ENCODE measurements at places on chromosomes 12 and 14.

DNA sequence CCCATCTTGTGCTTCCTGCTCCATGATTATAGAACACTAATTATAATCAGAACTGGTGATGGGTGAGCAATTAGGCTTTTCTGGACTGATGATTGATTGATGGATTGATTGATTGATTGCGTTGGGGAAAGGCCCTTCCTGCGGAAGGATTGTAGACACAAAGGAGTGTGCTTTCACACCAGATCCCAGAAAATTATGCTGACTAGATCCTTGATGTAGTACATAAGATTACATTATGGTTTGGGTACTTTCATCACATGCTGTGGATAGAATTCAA lies 8.4 kb downstream of the PELI2 start:
- DNase-seq: peak; percentile 94

GRCh38 chr12:51687614-51688013 lies 96.6 kb downstream of the SCN8A start:
- no peak for DNase-seq

GRCh38 chr14:74574090-74574433 lies 38.0 kb downstream of the LTBP2 start:
- no peak for DNase-seq

GRCh38 chr12:64457032-64457431 lies 5.1 kb downstream of the TBK1 start:
- no peak for DNase-seq

GRCh38 chr12:93085383-93086287 lies 156.5 kb upstream of the EEA1 start:
- DNase-seq: peak; percentile 15

DNA sequence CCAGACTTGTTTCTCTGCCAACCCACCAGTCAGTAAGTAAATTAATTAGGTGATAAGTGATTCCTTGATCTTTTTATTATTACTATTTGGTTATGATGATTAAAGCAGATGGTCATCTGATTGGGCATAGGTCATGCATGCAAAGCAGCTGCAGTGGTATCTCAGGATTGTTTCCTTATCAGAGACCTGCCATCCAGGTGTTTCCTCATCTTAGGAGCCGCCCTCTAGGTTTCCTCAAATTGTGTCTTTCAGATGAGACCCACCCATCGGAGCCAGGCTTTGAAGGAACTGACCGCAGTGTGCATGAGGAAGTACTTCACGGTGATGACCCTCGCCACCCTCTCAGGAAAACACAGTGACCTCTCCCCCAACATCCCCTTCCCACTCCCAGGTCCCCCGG lies 63.3 kb downstream of the ZFP36L1 start:
- DNase-seq: no peak

GRCh38 chr14:102973706-102974285 lies 51.3 kb downstream of the AMN start:
- no peak for DNase-seq

DNA sequence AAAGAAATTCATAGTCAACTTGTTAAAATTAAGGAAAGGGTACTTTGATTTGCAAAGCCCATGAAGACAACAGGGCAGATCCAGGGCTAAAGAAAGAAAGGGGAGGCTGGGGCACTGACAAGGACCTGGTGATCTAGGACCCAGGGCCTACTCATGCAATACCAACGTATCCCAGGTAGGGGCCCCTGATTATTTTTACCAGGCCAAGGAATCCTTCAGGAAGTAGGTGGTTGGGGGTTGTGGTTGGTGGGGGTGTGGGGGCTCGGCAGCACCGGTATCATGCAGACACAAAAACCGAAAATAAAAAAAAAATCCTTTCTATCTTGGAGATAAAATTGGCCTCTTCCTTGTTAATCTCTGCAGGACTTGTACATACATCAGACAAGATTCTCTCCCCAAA lies 47.5 kb downstream of the GSC start:
- DNase-seq: no peak

GRCh38 chr14:103943673-103944072 lies 1.3 kb upstream of the RD3L start:
- no peak for DNase-seq

- DNase-seq: no peak
Measured at GRCh38 chr14:22213120-22213519, 375.9 kb downstream of the DAD1 start.

DNA sequence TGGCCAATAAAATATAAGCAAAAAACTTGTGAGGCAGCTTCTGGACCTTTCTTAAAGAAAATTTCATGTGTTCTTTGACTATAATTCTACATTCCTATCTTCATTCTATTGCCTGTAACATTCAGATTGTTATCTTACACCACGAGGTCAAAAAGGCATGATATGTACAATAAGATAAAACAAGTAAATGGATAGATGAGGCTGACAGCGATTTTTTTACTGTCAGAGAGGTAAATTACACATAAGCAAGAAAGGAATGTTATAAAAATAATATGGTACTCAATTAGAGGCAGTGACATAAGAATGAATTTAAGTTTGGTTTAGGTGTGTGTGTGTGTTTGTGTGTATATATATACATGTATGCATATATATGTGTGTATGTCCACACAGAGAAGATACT lies 660.0 kb downstream of the C12orf50 start:
- no peak for DNase-seq

GRCh38 chr12:131147894-131148293 lies 194.2 kb downstream of the ADGRD1 start:
- no peak for DNase-seq

DNA sequence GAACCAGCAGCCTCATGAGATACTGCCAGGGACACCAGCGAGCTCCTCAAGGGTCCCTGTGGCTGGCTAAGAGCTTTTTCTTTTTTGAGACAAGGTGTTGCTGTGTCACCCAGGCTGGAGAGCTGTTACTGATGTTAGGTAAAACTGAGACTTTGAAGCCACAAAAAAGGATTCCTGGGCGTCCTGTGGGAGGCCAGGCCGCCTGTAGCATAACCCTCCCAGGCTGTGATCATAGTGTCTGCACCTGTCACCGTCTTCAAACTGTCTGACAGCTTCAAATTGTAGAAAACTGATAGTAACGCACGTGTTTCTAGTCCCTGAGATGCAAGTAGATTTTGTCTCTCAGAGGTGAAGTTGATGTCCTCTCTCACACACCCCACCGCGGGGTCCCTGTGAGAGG lies 4.1 kb downstream of the ZFYVE21 start:
- DNase-seq: no peak

DNA sequence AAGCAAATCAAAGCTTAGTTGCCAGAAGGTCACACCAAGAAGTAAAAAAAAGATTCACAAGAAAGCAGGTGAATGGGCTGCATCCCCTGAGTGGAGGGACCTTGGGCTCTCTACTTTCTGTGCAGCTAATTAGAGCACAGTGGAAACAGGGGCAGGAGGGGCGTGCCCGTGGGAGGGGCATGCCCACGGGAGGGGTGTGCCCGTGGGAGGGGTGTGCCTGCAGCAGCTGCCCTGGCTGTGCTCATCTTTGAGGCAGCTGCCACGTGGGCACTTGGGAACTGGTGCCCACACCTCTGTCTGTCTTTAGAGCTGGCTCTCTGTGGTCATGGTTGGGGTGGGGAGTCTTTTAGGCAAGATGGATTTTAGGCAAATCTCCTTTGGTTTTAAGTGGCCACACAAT lies 60.0 kb downstream of the EML1 start:
- no peak for DNase-seq

DNA sequence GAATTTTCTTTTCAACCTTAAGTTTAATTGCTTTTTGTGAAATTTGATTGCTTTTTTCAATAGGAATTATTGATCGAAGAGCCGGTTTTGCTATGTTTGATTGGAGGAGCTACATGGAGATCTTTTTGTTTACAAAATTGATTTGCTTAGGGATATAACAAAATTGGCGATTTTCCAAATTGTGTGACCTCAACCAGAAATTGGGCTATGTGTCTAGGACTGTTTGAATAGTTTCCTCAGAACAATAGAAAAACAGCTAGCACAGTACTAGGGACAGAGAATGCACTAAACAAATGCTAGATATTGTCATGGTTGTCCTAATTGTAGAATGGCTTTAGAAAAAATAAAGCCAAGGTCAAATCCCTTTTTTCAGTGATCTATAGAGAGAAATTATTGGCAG lies 2.4 kb downstream of the SLC17A8 start:
- DNase-seq: no peak

DNA sequence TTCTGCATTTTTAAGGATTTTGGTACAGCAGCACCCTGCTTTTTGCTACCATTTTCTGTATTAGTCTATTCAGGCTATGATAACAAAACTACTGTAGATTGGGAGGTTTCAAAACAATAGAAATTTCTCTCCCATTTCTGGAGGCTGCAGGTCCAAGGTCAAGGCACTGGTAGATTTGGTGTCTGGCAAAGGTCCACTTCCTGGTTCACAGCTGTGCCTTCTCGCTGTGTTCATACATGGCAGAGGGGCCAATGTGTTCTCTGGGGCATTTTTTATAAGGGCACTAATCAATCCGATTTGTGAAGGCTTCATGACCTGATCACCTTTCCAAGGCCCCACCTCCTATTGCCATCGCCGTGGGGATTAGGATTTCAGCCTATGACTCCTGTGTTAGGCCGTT lies 268.1 kb upstream of the RTL1 start:
- DNase-seq: peak; percentile 1

DNA sequence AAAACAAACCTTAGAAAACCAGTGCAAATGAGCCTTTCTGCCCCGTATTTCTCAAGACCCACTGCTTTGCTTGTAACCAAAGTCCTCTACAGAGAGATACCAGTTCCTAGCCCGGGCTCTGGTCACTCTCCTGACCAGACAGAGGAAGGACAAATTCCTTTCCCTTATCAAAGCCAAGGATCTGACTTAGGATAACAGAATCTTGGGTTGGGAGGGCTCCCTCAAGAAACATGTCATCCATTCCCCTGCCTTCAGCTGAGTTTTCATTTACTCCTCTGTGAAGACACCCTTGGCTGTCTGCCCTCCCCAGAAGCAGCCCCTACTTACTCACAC lies 116.0 kb upstream of the PARP11 start:
- DNase-seq: no peak

GRCh38 chr14:101122237-101123141 lies 219.0 kb upstream of the RTL1 start:
- no peak for DNase-seq

- no peak for DNase-seq
Measured at GRCh38 chr12:120170631-120171030, 23.9 kb downstream of the GCN1 start.

GRCh38 chr12:48967991-48968390 lies 3.5 kb downstream of the WNT10B start:
- no peak for DNase-seq

DNA sequence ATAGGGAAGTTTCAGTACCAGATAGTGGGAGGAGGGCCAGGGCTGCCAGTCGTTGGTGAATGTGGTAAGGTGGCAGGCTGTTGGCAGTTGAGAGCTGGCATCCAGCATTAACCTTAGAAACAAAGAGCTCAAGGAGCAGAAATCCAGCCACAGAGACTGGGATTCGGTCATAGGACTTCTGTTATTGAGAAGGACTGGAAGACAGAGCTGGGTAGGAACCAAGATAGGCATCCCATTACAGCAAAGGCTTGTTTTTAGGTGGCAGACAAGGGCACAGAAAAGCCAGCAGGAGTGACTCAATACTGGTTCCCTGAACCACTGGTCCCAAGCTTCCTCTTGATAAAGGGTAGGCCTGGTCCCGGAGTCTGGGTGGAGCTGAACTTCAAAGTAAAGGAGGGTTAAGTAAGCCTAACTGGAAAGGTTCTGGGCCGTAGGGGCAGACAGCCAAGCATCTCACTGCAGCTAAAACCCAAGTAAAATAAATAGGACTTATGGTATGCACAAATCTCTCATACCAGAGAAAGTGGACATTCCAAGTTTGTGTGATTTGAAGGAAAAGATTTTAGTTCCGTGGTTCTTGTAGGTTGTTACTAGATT lies 147.9 kb downstream of the ETV6 start:
- DNase-seq: no peak

DNA sequence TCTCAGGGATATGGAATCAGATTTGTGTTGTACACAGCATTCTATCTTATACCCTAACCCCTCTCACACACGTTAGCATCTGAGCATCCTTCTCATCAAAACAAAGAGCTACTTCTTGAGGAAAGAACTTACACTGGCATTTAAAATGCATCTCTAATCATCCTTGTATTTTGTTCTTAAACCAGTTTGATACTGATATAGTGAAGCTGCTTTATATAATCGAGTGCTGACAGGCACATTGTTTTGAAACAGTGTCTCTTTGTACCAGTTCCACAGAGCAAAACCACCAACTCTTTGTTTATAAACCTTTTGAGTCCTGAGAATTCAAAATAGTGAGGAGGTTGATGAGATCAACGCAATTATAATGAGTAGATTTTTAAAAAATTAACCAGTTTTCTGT lies 8.8 kb downstream of the GPR33 start:
- DNase-seq: no peak

- DNase-seq: no peak
Measured at GRCh38 chr14:34361504-34362011, 100.5 kb downstream of the SPTSSA start.

- DNase-seq: no peak
Measured at GRCh38 chr12:19741132-19741489, 301.8 kb downstream of the AEBP2 start.

GRCh38 chr14:53953828-53954550 lies 2.6 kb downstream of the BMP4 start:
- DNase-seq: peak; percentile 7

GRCh38 chr12:63353559-63353958 lies 202.6 kb upstream of the AVPR1A start:
- DNase-seq: no peak

- DNase-seq: no peak
Measured at GRCh38 chr14:77489041-77489440, 9.6 kb downstream of the ISM2 start.

GRCh38 chr14:75983019-75983358 lies 1.2 kb upstream of the TGFB3 start:
- no peak for DNase-seq
